Erythroblast (primary cell): ENCODE measurements at places on chromosomes 7 and 10.

- no peak for DNase-seq
These were observed 732.1 kb upstream of the C7orf33 start for GRCh38 chr7:147858421-147858820.

GRCh38 chr10:11334436-11334835, 277.0 kb downstream of the USP6NL start:
- no peak for DNase-seq

- DNase-seq, result no peak
These were observed 3.2 kb downstream of the MINDY3 start for GRCh38 chr10:15857107-15857575.

DNA sequence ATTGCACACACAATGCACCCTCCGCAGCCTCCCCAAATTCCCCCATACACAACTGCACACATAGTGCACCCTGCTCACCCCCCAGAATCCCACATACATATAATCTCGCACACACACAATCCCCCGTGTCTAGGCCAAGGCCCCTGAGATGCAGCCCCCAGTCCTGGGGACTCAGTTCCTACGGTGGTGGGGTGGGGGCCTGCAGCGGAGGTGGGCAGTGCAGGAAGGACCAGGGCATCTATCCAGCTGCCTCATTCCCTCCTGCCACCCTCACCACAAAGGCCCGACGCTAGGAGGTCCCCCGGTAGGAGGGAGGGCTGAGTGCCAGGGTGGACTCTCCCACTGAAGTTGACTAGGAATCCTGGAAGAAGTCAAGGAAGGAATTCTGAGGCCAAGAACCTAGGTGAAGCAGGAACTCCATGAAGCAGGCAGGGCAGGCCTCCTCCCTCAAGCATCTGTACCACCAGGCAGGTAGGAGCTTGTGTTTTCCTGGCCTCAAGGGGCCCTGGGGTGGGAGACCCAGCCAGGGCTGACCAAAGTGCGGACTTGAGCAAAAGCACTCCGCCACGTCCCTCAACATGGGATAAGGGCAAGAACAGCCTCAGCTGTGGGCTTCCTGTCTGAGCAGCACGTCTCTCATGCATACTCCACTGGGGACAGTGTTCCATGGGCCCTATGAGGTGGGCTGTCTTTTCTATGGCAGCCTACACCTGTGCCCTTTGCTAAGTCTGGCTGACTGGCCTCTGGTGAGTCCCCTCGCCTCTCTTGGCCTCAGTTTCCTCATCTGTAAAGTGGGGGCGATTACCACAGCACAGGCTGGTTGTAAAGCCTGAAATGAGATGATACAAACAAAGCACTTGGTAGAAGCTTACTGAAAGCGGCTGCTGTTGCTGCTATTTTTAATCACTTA, 145.7 kb downstream of the MAPK8 start:
- no peak for DNase-seq

DNA sequence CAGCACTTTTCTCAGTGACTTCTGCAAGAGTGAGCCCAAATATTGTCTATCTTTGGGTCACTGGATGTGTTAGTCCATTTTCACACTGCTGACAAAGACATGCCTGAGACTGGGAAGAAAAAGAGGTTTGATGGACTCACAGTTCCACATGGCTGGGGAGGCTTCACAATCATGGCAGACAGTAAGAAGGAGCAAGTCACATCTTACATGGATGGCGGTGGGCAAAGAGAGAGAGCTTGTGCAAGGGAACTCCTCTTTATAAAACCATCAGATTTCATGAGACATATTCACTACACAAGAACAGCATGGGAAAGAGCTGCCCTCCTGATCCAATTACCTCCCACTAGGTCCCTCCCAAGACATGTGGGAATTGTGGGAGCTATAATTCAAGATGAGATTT, 6.1 kb upstream of the HSPA12A start:
- DNase-seq, result no peak

GRCh38 chr10:119079599-119080520, 757 bp downstream of the EIF3A start:
- peak; percentile 85 for DNase-seq

GRCh38 chr7:151693140-151693539, 173.4 kb upstream of the RHEB start:
- no peak for DNase-seq

DNA sequence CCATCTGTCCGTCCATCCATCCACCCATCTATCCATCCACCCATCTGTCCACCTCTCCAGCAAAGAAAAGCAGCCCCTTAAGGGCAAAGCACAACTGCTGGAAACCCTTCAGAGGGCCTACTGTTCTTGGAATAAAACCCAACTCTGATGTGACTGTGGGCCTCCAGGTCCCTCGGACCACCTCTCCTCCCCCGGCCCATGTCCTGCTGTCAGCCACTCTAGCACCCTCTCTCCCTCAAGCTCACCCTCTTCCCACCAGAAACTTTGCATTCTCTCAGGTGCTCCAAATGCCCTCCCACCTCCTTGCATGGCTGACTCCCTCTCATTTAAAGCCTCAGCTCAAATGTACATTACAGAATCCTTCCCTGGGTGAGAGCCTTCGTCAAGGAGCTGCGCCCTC, 110.3 kb downstream of the ARHGAP22 start:
- no peak for DNase-seq

DNA sequence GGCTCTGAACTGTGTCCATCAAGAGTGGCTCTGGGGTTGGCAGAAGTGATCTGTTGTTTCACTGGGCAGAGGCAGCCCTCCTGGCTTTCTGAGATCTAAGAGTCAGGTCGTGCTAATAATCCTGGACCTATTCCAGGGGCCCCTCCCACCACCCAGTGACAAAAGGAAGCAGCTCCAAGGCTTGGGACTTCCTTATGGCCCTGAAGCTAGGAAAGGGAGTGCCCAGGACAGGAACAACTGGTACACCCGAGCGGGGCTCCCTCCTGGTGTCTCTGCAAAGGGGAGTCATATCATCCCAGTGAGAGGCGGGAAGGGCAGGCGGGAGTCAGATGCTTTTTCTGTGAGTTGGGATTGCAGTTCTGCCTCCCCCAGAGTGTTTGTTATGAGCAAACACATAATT, 32.3 kb downstream of the RPS24 start:
- no peak for DNase-seq

GRCh38 chr10:51892965-51893658, 193.7 kb upstream of the CSTF2T start:
- DNase-seq, result peak; percentile 9

DNA sequence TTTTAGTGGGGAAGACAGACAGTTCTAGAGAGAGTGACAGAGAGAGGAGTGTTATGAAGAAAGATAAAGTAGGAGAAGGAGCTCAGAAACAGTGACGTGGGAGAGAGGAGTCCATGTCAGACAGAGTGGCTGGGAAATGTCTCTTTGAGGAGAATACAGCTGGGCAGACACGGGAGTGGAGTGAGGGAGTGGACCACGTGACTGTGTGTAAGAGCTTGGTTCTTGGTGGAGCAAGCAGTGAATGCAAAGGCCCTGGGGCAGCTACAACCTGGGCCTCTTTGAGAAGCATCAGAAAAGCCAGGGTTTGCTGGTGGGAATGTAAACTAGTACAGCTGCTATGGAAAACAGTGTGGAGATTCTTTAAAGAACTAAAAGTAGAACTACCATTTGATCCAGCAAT, 11.9 kb upstream of the PLEKHS1 start:
- DNase-seq, result no peak

- peak; percentile 6 for DNase-seq
These were observed at the start of gene GTF2IRD1 for GRCh38 chr7:74453322-74454011. GTF2IRD1 (plus strand) TSS chr7:74453906; CDS start chr7:74508081, 54,175 bp downstream.

DNA sequence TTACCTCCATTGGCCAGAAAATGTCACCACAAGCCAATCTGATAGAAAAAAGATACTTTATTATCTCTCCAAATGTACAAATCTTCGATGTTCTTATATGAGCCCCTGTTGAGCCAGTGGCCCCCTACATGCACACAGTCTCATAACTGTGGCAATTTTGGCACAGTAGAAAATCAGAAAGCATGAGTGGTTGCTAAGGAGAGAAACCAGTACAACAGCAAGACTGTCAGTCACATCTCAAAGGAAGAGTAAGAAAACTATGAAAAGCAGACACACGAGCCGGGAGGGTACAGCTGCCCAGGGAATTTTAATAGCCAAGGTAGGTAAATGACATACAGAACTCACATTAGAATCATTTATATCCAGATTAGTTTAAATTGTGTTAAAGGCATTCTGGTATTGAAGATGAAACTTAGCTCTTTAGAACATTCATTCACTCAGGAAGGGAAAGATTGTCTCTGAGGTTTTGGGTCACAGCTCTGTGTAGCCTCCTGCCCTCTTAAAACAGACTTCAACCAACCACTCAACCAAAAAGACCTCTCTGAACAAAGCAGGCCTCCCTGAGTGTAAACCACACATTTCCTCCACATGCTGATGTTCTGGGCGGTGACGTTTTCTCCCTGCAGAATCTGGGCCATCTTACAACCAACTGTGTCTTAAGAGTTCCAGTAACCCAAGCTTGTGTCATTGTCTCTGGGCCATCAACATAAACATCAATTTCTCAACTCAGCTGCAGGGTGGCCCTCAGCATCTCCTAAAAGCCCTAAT, 80.8 kb upstream of the ADAM12 start:
- DNase-seq, result no peak

GRCh38 chr7:139738101-139738489, 39.7 kb downstream of the HIPK2 start:
- no peak for DNase-seq

DNA sequence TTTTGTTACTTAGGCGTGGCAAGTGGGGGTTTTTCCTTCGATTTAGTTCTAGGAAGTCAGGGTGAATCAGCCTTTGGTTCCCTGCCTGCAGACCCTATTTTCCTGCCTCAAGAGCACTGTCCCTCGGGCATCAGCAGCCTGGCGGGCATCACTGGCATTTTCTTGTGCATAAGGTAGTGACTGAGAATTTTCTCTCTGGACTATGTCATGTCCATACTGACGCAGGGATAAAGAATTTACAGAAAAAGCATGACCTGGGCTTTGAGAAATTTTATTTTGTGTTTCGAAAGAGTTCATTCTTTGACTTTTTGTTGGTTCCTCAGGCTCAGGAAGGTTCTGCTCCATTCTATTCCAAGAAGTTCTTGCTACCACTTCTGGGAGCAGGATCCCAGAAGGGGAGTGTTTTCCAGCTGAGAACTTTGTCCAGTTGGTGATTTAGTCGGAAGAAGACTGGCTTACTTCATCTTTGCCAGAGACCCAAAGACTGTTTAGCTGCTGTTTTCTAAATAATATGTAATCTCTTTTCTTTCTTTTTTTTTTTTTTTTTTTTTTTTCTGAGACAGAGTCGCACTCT, 213.9 kb upstream of the SH2B2 start:
- no peak for DNase-seq

DNA sequence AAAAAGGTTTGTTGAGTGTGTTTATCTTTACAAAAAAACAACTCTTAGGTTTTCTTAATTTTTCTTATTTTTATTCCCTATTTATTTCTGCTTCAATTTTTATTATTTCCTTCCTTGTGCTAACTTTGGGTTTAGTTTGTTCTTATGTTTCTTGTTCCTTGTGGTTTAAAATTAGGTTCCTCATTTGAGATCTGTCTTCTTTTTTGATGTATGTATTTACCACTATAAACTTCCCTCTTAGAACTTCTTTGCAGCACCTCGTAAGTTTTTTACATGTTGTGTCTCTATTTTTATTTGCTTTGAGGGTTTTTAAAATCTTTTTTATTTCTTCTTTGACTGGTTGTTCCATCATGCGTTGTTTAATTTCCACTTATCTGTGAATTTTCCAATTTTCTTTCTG, 1217.1 kb upstream of the CELF2 start:
- DNase-seq, result no peak

DNA sequence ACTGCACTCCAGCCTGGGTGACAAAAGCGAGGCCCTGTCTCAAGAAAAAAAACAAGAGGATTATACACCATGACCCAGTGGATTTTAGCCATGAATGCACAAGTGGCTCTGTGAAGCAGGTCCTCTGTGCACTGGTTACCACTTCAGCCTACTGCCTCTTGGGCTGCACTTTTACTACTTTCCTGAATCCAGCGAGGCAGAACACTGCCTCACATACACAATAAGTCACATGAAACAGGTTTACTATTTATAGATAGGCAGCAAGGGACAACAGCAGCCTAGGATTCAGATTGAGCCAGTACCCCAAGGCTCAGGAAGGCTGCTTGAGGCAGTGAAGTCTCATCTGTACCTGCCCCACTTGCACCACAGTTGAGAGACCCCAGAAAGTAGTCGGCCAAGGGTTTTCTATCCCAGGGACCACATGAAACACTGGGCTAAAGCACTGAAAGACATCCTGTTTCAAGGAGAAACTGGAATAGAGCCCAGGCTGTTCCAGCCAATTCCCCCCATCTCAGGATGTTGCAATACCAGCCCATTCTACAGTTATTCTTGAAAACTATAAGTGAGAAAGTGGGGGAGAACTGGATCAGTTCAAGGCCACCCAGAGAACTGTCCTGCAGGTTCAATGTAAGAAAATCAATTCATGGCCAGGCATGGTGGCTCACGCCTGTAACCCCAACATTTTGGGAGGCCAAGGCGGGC, 10.3 kb upstream of the OGDH start:
- no peak for DNase-seq

DNA sequence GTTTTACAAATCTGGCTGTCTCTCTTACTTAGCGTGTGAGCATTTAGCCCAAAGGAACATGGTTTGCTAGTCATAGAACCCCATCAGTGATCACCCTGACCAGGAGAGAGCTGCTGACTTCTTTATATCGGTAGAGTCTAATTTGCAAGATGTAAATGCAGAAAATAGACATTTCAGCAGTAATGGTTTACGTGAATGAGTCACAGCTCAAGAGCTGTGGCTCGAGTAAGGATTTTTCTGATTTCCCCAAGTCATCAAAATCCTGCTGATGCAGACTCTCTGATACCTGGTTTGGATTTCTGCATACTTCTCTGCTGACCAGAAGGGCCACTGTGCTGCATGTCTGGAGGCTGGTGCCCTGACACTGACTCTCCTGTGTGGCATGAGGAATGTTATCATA, 25.7 kb downstream of the NUB1 start:
- no peak for DNase-seq

DNA sequence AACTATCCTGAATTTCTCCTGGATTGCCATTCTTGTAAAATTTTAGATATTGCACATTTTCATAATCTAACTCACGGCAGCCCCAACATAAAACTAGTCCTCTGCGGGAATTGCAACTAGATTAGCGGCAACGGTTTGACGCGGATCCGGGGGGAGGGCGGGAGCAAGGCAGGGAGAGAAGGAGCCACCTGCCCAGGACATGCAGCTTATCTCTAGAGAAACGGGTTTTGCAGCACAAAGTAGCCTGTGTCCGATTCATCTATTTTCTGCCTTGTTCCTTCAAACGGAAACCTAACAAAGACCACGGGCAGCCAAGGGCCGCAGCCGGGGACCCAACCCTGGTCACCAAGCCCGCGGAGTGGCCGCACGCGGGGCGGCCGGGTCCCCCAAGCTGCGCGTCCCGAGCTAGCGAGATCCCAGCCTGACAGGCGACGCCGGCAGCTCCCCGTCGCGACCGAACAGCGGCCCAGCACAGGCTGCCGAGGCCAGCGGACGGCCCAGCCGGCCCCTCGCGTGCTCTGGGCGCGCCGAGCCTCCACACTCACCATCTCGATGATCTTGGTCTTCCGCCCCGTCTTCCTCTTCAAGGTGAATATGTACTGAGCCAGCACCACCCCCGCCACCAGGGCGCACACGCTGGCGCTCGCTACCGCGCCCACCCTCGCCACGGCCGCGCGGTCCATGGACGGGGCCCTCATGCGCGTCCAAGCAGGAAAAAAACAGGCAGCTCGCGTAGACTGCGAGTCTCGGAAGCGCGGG, at the start of gene NT5C3A:
TSS of gene NT5C3A (minus strand) at position 754 of the 759 bp plus-strand sequence. CDS start at position 683, 71 bp downstream.
- DNase-seq, result peak; percentile 78

GRCh38 chr7:95867309-95867708, 95.0 kb downstream of the DYNC1I1 start:
- DNase-seq, result no peak

- no peak for DNase-seq
These were observed 36.6 kb downstream of the EN2 start for GRCh38 chr7:155494551-155494950.
